ENCODE measurements at places on chromosomes 4 and X.

- DNase-seq: no peak
These were observed 206.2 kb downstream of the TENM3 start for GRCh38 chr4:182449186-182449929.

DNA sequence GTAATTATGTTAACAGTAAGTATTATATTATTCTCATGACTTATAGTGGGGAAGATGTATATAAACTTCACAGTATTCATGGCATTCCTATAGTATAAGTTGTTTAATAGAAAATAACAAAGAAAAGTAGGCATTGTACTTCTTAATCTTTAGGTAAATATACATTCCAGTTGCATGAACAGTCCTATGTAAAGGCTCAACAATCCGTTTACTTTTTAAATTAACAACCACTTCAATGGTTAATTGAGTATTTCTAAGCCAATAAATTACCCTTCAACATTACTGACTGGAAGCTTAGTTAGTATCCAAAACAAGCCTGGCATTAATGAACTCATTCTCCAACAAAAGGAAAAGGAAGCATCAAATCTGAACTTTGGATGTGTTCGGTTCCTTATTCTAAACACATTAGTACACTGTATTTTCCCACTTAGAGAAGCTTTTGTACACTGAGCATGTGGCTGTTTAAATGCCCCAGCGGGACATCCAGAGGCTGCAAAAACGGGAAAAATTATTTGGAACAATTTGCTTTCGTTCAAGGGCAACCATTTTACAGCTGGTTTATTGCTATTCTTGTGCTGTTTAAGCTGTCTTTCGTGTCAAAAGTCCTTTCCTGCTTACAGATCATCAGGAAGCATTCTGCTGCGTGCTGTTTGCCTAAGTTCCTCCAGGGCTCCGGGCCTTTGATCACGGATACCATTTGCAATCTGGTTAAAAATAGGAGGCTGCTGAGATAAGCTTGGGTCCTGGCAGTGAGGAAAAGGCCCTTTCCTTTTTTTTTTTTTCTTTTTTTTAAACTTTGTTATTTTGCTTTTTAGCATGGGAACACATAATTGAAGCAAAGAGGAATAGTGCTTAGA lies 460.3 kb downstream of the SPRY1 start:
- DNase-seq: no peak

GRCh38 chr4:78569306-78569821 lies 17.8 kb downstream of the ANXA3 start:
- no peak for DNase-seq

- DNase-seq: no peak
These were observed 112.9 kb downstream of the ARHGAP10 start for GRCh38 chr4:147844781-147845180.

DNA sequence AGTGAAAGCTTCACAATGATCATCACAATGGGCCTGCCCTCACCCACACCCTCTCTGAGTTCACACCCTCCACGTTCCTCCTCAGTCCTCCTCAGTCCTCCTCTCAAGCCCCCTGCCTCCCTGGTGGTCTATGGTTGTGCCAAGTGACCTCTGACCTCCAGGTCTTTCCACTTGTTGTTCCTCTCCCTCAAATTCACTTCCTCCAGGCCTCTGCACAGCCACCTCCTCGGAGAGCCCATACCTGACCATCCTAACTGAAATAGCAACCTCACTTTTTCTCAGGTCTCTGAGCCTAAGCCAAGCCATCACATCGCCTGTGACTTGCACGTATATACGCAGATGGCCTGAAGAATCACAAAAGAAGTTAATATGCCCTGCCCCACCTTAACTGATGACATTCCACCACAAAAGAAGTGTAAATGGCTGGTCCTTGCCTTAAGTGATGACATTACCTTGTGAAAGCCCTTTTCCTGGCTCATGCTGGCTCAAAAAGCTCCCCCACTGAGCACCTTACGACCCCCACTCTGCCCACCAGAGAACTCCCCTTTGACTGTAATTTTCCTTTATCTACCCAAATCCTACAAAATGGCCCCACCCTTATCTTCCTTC lies 293.4 kb upstream of the TENM3 start:
- no peak for DNase-seq

GRCh38 chrX:8844157-8844556 lies 43.0 kb upstream of the FAM9A start:
- DNase-seq: no peak

DNA sequence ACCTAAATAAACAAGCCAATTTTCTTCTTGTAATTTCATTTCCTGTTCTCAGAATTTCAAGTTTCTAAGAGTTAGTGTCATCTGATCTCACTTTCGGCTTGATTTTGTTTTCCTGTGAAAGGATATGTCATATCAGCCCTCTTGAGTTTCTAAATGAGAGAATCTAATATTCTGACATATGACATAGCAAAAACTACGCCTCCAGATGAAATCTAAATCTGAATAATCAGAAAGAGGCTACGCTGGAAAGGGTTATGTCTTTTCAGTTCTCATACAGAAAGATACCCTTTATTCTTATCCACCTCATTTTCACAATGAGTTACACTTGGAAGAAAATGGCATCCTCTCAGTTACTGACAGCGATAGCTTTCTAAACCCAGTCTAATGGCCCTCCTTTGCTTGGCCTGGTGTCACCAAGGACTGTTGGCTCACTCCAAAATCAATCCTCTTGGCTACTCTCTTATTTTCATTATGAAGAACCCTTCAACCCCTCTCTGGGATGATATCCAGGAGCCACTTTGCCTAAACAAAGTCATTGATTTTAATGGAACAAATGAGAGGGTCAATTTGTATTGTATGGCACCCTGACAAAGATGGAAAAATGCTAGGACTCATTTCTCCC lies 65.6 kb downstream of the ASB9 start:
- no peak for DNase-seq

- no peak for DNase-seq
These were observed 102.4 kb downstream of the CLNK start for GRCh38 chr4:10582059-10582686.

- DNase-seq: no peak
These were observed 23.3 kb downstream of the HOPX start for GRCh38 chr4:56657818-56658217.

DNA sequence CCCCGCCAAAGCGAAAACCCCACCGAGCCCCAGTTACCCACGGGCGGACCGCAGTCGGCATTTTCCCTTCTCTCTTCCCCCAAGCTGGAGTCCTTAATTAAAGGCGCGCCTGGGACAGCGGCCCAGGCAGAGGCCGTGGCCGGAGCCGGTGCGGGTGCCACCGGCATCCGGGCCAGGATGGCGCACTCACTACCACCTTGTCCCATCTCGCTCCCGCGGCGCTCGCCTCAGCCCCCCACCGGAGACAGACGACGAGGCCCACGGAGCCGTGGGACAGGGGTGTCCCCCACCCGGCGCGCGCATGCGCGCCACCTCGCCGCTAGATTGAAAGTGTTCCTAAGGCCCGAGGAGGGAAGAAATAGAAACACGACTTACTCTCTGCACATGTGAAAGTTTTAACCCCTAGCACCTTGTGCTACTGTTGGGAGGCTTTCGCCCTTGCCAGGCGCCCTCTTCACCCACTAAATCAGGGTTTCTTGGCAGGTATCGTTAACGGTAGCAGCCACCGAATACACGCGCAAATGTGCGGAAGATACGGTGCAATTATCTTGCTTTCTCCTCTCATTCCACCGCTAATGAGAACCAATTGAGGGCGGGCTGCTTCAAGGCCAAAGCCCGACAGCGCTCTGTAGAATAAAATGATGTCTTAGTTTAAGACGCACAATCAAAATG lies 64.3 kb upstream of the CCDC160 start:
- no peak for DNase-seq

- DNase-seq: no peak
These were observed 391.2 kb upstream of the ADGRL3 start for GRCh38 chr4:60808726-60809485.

GRCh38 chr4:38562751-38563198 lies 101.2 kb upstream of the KLF3 start:
- DNase-seq: no peak

DNA sequence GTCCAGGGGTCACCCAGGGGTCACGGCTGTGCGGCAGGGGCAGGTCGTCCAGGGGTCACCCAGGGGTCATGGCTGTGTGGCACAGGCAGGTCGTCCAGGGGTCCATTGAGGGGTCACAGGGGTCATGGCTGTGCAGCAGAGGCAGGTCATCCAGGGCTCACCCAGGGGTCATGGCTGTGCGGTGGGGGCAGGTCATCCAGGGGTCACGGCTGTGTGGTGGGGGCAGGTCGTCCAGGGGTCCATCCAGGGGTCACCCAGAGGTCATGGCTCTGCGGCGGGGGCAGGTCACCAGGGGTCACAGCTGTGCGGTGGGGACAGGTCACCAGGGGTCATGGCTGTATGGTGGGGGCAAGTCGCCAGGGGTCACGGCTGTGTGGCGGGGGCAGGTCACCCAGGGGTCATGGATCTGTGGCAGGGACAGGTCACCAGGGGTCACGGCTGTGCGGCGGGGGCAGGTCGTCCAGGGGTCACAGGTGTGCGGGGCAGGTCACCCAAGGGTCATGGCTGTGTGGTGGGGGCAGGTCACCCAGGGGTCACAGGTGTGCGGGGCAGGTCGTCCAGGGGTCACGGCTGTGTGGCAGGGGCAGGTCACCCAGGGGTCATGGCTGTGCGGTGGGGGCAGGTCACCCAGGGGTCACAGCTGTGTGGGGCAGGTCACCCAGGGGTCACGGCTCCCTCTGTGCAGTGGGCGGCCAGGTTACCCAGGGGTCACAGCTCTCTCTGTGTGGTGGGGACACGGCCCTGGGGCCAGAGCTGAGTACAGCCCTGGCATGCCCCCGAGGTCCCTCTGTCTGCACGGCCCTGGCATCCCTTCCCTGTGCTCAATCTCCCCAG lies 16.0 kb downstream of the ATP5ME start:
- no peak for DNase-seq

- DNase-seq: no peak
These were observed 378.5 kb downstream of the FAT4 start for GRCh38 chr4:125693228-125693627.

GRCh38 chr4:149466446-149466845 lies 349.2 kb downstream of the IQCM start:
- DNase-seq: no peak

DNA sequence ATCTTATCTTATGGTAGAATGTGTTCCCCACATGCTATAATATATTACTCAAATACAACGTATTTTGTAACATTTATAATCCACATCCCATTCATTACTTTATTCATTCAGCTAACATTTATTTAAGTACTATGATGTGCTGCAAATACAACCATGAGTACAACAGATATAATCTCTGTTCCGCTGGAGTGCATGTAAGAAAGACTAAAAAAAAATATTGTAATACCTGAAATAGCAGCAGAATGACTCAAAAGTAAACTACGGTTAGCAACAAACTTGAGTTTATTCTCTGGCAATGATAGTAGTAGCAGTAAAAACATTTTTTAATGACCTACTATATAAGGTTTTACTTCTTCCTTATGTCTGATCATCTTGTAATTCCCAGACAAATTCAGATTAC lies 1776.3 kb downstream of the STIM2 start:
- no peak for DNase-seq

GRCh38 chrX:123590842-123591486 lies 141.9 kb downstream of the THOC2 start:
- DNase-seq: no peak

- DNase-seq: no peak
These were observed 118.8 kb downstream of the CHM start for GRCh38 chrX:85928606-85929005.

DNA sequence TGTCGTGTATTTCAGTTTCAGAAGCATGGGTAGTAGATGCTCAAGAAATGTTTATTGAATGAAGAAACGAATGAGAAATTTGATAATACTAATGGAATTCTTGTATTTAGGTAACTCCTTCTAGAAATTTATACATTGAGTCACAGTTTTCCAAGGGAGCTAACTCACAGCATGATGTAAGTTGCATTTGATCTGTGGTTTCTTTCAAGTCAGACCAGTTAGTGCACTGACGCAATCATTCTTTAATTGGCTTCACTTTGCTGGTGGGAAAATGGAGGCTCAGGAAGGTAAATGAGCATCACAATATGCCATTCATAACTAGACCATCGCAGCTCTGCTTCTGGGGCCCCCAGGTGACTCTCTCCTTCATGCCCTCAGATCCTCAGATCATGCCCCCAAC lies 17.3 kb upstream of the CWH43 start:
- DNase-seq: no peak

- DNase-seq: peak; percentile 14
These were observed 62.8 kb upstream of the EGFL6 start for GRCh38 chrX:13506574-13506973.

Measured in stimulated activated CD4-positive, alpha-beta T cell treated with anti-CD3 and anti-CD28 coated beads, Interleukin-1b, Interleukin-23, amount 100 ng/mL, for 24 hours (primary cell).